ENCODE measurements at places on chromosomes 4 and X.

DNA sequence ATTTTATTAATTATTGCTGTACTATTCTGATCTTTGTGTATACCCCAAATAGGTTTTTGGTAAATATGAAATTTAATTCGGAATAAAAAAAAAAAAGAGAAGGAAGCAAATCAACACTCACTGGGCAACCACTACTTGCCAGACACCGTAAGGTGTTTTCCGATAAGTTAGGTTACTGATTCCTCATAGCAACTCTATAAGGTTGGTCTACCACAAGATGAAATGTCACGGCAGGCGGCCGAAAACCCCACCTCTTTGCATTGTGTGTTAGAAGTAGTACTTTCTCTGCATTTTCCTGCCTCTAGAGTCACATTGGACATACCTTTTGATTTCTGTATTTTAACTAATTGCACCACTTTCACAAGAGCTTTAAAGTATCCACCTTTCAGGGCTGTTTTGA lies 44.5 kb upstream of the RASGEF1B start:
- DNase-seq: no peak

DNA sequence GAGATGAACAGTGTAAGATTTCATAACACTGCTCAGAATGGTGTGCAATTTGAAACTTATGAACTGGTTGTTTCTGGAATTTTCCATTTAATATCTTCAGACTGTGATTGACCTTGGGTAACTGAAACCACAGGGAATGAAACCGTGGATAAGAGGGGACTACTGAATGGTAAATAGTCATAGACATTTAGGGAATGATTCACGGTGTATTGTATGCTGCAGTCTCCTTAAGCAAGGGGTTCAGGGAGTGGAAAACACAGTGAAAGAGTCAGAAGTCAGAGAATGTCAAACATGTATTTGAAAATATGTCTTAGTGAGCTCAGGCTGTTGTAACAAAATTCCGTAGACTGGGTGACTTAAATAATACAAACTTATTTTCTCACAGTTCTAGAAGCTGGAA lies 398.2 kb upstream of the DIPK2B start:
- DNase-seq: no peak

DNA sequence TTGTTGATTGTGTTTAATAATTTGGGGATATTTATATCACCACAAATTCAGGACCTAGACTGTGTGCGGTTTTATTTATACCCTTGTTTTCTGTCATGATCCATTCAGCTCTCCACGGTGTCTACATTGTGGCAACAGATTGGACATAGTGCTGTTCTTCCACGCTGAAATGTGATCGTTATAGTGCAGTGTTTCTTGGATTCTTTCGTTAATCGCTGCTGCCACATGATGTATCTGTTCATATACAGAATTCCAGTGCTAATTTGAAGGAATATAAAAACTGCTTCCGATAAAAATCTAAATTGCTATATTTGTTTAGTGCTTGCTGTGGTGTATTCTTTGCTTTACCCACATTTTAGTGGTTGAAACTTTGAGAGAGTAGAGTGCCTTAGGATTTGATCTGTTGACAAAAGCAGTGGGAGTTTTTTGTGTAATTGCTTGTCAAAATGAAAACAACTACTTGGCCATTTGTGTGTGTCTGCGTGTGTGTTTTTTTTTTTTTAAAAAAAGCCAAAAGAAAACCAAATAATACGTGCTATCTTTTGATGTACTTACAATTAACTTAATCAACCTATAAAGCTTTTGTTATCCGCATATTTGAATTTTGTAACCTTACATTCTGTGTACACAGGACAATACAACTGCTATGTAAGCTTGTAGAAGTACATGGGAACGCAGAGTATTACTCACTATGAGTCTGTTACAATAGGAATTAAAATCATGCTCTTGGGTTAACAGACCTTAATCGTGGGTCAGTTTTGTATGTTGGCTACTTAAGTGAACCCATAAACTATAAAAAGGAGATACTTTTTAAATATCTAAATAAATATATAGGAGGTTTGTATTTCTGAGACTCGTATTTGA lies 353.3 kb downstream of the ARHGAP24 start:
- no peak for DNase-seq

DNA sequence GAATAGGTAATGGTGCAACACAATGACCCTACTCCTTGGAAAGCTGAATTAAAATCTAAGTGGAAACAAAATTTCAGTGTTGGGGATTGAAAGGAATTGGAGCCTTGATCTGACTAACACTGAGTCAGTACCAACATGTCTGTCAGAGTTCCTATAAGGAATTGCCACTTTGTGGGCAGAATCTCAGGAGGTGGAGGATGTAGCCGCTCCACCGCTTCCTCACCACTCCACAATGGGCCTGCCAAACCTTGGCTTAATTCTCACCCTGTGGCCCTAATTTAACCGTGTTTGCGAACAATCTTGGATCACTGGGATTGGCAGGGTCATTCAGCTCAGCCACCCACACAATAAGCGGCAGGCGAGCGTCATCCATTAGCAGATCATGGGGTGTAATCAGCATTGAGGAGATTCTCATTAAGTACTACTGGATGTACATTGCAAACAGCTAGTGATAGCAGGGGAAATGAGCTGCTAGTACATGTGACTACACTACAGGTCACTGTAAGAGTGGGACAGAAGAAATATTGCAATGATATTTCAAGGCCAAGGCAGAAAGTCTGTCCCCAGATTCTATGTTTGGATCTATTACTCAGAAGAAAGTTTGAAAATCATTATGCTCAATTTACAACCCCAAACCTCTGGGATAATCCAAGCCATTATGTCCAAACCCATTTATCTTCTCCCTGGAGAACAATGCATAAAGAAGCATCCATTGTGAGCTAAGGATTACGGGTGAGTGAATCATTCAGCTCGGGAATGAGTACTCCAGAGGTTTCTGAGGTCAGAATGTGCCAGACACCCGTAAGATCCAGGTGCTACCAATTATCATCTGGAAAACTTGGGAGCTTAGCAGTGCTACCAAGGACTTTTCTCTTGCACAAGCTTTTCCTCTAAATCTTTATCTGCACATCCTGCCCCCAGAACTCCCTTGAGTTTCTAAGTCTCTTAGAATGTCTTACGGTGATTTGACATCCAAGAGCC lies 5.8 kb downstream of the SRPX start:
- DNase-seq: no peak

- DNase-seq: no peak
Measured at GRCh38 chr4:139559687-139560086, 3.7 kb upstream of the SETD7 start.

DNA sequence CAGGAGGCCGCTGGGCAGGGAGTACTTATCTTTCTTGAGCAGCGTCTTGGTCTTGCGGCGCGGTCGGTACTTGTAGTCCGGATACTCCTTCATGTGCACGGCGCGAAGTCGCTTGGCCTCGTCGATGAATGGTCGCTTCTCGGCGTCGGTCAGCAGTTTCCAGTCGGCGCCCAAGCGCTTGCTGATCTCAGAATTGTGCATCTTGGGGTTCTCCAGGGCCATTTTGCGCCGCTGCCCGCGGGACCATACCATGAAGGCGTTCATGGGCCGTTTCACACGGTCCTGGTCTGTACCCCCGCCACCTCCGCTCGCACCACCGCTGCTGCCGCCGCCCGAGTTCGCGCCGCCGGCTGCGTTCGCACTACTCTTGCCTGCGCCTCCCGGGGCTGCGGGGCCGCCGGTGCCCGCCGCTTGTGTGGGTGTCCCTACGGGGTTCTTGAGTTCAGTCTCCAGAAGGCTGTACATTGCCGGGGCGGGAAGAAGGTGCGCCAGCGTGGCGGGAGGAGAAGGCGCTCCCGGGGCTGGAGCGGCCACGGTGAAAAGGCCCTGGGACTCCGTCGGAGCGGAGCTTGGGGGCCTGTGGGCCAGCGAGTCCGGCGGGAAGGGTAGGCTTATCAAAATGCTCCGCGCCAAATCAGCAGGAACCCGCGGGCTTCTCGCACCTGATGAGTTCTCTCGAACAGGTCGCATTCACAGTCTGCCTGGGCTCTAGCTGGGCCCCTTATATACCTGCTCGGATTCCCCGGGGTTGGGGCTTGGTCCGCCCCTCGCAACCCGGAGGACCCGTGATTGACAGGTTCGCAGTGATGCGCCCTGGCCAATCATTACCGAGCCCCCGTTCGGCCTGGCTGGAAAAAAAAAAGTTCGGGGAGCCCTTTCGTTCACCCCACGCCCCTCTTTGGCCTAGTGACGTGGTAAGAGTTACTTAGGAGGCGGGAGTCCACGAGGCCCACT lies at the start of gene SOX3:
SOX3 (minus strand) TSS at position 699 of the 954 bp plus-strand sequence; CDS start at position 690, 9 bp downstream.
- peak; percentile 79 for DNase-seq

GRCh38 chr4:3768842-3769641 lies 2.9 kb downstream of the ADRA2C start:
- peak; percentile 25 for DNase-seq

- DNase-seq: no peak
Measured at GRCh38 chr4:164139291-164139690, 614.6 kb upstream of the SMIM31 start.

DNA sequence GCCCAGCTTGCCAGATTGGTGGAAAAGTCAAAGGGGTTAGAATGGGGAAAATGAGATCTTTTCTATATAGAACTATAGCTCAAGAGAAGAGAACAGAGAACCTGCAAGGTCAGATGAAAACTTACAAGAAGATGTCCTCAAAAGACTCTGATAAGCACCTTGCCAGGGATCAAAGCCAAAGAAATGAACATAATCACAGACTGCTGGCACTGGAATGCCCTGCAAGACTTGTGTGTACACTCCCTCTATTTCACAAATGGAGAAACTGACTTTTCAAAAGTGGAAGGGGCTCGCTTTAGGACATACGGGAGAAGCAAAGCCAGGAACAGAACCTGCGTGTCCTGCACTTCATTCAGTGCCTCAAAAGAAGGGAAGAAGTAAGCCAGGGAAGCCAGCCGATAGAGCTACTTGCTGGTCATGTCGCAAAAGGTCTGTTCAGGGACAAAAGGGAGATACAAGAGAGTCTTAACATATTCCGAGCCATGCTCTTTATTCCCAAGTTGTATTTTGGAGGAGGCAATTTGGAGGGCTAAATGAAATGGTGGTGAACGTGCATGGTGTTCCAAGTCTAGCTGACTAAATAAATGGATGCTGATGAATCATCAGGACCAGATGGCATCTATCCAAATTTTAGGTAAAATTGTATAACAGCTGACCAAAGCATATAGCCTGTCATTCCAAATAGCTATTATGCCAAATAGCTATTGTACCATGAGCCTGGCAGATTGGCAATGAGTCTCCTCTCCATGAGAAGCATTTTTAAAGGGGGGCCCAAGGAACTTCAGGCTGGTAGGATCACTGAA lies 175.6 kb upstream of the GPC4 start:
- no peak for DNase-seq

- DNase-seq: no peak
Measured at GRCh38 chr4:156686120-156686519, 285.5 kb downstream of the PDGFC start.

DNA sequence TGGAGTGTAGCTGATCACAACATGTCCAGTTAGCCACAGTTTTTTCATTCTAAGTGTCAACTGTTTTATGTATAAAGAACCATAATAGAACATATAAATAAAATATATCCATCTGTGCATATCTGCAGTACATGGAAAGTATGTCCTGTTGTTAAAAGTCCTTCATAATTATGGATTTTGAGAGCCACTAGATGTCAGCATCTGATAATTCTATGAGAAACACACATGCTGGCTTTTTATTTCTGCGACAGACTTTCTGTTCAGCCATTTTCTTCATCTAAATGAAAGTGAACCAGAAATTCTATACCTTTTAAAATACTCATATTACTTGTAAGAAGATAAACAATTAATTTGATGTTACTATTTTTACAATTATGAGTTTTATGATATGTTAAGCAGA lies 251.5 kb downstream of the GPM6A start:
- DNase-seq: no peak

- no peak for DNase-seq
Measured at GRCh38 chrX:39603230-39603629, 494.5 kb downstream of the BCOR start.

DNA sequence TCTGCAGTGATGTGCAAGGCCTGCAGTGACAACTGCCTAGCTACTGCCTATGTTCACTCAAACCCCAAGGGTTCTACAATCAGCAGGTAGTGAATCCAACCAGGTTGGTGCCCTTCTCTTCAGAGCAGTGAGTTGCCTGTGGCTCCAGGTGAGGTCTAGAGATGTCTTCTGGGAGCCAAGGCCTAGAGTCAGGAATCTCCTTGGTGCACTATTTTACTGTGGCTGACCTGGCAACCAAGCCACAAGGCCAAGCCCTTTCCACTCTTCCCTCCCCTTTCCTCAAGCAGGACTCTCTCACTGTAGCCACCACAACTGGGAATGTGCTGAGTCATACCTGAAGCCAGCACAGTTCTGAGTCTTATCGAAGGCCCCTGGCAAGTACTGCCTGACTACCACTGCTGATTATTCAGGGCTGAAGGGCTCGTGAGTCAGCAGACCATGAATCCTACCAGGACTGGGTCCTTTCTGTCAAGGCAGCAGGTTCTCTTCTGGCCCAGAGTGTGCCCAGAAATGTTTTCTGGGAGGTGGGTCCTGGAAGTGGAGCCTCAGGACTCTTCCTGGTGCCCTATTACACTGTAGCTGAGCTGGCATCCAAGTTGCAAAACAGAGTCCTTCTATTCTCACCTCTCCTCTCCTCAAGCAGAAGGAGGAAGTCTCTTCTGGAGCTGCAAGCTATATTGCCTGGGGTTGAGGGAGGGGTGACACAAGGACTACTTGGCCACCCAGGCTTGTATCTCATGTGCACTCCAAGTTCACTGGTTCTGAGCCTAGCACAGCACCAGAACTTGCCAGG lies 111.6 kb downstream of the BTC start:
- no peak for DNase-seq

DNA sequence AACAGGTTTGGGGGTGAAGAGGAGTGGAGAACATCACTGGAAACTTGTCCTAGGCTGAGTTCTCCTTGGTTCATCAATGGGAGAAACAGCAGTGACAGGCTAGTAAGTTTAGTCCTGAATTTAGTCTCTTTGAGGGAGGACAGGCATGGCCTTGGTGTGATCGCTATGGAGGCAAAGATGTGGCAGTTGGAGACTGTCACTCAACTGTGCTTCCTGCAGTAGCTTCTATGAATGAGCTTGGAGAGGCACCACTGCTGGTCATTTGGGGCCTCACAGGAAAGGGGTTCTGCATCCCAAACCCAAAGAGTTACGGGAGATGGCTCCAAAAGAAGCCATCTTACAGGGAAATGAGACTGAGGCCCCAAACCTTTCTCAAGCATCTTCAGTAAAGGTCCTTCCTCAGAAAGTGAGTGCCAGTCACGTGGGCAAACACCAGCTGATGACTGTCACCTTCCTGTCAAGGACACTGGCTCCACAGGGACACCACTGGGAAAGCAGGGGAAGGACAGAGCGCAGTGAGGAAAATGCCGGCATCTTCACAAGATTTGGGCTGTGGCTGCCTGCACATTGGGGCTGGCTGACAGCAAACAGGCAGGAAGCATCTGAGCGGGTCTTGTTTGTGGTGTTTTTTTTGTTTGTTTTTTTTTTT lies 7.2 kb downstream of the MRFAP1 start:
- DNase-seq: no peak

DNA sequence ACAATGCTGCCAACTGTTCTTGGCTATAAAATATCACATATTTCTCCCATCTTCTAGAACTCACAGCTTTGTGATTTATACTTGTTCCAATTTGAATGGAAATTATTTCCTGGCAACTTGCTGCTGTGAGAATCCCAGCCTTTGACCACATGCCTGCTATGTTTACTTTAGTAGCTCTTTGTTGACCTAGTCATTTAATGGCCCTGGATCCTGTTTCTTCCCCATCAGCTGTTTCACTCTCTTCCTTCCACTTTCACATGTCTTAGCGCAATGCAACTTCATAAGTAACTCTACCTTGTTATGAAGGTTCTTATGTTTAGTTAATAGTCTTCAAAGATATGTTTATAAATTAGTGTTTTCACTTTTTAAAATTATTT lies 1973.6 kb upstream of the AGA start:
- DNase-seq: no peak

GRCh38 chr4:3475041-3475712 lies 12.1 kb downstream of the DOK7 start:
- DNase-seq: no peak

- no peak for DNase-seq
Measured at GRCh38 chr4:65667506-65668041, 2.7 kb downstream of the EPHA5 start.

All from neural crest cell (in vitro differentiated cells).